ENCODE measurements at places on chromosomes 3 and 15.
A peak's percentile ranks its signal among the peaks of the same experiment; 100 is the strongest.

- DNase-seq = no peak
Measured at GRCh38 chr15:51080286-51080685, 14.4 kb downstream of the TNFAIP8L3 start.

DNA sequence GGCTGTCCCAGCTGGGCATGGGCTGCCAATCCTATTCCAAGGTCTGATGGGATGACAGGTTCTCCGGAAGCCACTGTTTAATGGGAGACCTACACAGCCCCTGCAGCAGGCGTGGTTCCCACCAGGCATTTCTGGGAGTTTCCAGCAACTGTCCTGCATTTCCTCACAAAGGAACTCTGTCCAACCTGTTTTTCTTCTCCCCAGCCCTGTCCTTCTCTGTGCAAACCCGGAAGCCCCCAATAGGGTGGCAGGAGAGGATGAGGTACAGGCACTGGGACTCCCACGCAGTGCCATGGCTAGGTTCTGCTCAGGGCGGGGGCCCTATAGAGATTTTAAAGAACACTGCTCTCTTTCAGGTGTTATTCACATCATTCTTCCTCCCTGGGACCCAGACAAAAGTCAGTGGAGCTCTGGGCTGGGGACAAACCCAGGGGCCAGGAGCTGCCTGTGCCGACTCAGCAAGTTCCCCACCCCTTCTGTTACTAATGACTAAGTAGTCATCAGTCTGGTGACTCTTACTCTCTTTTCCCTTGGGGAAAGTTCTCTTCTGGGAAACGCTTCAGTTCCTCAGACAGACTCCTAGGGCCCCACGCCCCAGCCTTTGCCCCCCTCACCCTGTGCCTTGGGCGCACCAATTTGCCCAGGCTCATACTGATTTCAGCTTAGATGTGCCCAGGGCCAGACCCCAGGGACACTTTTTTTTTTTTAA lies 97.7 kb downstream of the CD47 start:
- peak; percentile 13 for DNase-seq

DNA sequence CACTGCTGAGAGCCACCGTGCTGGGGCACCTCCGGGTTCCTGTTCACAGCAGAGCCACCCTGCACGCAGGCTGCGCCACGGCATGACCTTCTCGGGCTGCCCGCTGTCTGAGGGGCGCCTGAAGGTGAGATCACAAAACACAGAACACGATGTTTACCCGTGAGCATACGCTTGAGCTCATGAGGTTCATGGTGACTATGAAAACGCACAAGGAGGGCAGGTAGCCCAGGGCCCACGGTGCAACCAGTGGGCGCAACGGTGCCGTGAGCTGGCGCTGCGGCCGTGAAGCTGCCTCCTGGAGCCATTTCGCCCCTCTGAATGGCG lies 36.1 kb downstream of the KLHL25 start:
- DNase-seq = no peak

- DNase-seq = no peak
Measured at GRCh38 chr3:100149713-100150415, 35.6 kb upstream of the FILIP1L start.

GRCh38 chr3:22779737-22780136 lies 423.4 kb upstream of the UBE2E2 start:
- DNase-seq = no peak
